WTC11 (cell line): ENCODE measurements at places on chromosomes 3 and 15. TPM values are rescaled to one million over a fixed set of nuclear protein-coding genes. Genes with fewer than 3 reads are reported as not detected.

SPTSSB gene
- total RNA-seq: 14.1 to 17.8 TPM (median 15.7 TPM) in 3 replicates

BDH1 gene
- total RNA-seq: 26.8 to 32.5 TPM (median 29.9 TPM) in 3 replicates

DNA sequence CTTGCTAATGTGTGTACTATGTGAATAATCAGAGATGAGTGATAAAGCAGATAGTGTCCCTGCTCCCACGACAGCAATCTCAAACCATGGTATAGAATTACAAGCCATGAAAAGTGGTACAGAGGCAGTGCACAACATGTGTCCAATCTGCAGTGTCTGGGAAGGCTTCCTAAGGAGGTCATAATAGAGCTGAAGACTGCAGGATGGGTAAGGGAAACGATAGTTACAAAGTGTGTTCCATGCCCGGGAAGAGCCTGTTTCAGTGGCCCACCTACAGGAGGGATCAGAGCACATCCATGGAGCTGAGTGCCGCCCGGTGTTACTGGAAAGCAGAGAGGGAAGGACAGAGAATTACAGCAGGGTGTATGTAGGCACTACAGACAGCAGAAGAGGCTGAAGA lies 48.9 kb downstream of the PAK2 start:
- no peak for DNase-seq

DNA sequence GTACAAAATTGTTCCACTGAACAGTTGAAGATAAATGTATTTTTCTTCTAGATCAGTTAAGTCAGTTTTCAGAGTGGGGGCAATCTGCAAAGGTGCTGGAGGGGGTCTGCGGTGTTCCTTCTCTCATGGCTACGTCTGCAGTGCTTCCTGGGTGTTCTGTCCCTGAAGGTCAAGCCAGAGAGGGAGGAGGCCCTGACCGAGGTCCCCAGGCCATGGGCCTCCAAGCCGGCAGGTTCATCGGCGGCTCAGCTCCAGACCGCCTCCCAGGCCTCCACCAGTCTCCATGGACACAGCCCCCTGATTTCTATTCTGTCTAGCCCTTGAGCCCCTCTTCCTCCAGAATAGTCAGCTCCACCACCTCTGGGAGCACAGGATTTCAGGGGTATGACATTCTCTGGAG lies 28.5 kb upstream of the TSEN2 start:
- no peak for DNase-seq

- no peak for DNase-seq
These were observed 6.0 kb downstream of the SNRPA1 start for GRCh38 chr15:101288905-101289513.

CAND2 gene
- 13.7 to 15.4 TPM (median 14.3 TPM) in 3 replicates for total RNA-seq

- no peak for DNase-seq
These were observed 298.6 kb downstream of the ADAMTS17 start for GRCh38 chr15:100043068-100043641.

TGM5 gene
- total RNA-seq: not detected in 3 replicates

DNA sequence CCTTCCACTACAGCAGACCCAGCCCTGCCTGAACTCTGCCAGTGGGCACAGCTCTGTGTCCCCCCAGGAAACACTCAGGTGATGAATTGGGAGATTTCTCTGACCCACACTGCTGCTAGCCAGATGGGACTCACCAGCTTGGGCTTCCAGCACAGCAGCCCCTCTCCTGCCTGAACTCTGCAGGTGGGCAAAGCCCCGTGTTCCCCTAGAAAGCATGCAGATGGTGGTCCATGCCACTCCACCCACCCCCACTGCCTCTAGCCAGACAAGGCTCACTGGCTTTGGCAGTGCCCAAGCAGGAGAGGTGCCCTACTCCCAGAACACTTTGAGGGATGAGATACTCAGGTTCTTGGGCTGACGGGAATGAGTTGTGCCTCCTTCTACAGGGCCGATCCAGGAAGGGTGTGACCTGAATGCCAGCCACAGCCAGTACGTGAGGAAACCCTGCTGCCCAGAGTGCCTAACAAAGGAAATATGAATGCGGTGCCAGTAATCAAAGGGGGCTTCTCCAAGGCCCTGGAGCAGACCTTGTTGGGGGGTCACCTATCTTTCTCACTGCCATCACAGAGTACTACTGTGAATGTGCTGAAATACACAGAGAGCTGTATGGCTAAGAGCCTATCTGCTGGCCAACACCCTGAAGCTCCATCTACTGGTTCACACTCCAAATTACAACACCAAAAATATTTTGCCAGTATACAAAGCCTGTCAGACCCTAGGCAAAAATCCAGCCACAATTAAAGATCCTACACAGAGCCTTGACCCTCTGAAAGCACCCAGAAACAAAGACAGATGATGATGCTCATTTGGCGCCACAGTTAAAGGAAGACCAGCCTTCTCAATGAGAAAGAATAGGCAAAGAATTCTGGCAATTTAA lies 61.9 kb downstream of the BTLA start:
- no peak for DNase-seq
